ENCODE measurements at places on chromosomes 6 and 20.

- DNase-seq: no peak
Measured at GRCh38 chr20:54173653-54174456, at the start of gene CYP24A1. Gene CYP24A1, minus strand, starts transcription at chr20:54173986. Its CDS starts 407 bp downstream, at chr20:54173579.

DNA sequence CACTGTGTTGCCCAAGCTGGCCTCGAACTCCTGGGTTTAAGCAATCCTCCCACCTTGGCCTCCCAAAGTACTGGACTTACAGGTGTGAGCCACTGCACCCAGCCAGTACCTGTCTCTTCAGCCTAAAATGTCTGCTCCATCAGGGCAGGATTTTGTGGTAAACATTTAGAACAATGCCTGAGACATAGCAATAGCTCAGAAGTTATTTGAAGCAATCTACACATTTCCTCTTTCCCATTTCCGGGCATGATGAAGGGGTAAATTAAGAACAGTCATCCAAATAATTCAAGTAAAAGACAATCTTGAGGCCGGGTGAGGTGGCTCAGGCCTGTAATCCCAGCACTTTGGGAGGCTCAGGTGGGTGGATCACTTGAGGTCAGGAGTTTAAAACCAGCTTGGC lies 69.0 kb upstream of the ZNF217 start:
- no peak for DNase-seq

- DNase-seq: no peak
Measured at GRCh38 chr6:146915671-146916127, 288.5 kb upstream of the STXBP5 start.

- DNase-seq: no peak
Measured at GRCh38 chr6:150666071-150666470, 66.4 kb downstream of the PLEKHG1 start.

GRCh38 chr20:63351811-63352591 lies 9.1 kb downstream of the CHRNA4 start:
- no peak for DNase-seq
